ENCODE measurements at places on chromosomes 6 and 20. TPM values are rescaled to one million over a fixed set of nuclear protein-coding genes. Genes with fewer than 3 reads are reported as not detected.
A peak's percentile ranks its signal among the peaks of the same experiment; 100 is the strongest.

DNA sequence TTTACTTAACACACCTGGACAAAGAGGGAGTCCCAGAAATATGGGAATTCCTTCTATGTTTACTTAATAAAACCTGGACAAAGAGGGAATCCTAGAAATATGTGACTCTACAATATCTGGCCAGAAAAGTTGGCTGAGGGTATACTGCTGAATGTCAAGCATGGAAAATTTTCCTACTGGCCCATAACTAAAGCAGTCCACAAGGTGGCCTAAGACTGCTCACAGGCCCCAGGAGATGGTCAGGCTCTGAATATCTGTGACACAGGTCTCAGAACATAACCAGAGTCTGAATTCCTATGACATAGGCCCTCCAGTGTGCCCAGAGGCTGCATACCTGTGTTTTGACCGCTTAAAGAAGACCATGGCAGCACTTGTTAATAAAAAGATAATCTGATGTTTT, 578.2 kb upstream of the NRSN1 start:
- no peak for DNase-seq

DEFB114 gene
- total RNA-seq = not detected

GRCh38 chr6:146543211-146543939, at the start of gene RAB32:
RAB32 (plus strand) TSS chr6:146543833; CDS start chr6:146543872, 39 bp downstream.
- peak; percentile 76 for DNase-seq

GRCh38 chr20:5215672-5216304, 89.0 kb downstream of the CDS2 start:
- peak; percentile 7 for DNase-seq

GRCh38 chr6:22899426-22899825, 330.1 kb downstream of the HDGFL1 start:
- peak; percentile 64 for DNase-seq

C6orf163 gene
- total RNA-seq = not detected

VWA7 gene
- total RNA-seq = 8.5 TPM

DNA sequence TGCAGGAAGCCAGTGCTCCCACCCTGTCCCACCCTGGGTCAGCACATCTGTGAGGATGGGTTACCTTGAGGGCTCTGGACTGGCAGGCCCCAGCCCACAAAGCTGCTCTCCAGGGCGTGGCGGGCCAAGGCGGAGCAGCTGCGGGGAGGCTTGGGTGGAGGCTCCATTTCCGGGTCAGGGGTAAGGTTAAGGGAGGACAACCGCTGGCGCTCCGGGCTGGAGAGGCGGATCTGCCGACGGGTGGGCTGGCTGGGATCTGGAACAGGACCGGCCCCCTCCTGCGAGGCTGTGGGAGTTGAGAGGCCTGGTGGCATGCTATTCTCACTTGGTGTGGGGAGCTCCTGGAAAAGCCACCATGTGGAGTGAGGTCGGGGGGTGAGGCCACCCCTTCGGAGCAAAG, 5.5 kb downstream of the SMPD2 start:
- DNase-seq = no peak

DNA sequence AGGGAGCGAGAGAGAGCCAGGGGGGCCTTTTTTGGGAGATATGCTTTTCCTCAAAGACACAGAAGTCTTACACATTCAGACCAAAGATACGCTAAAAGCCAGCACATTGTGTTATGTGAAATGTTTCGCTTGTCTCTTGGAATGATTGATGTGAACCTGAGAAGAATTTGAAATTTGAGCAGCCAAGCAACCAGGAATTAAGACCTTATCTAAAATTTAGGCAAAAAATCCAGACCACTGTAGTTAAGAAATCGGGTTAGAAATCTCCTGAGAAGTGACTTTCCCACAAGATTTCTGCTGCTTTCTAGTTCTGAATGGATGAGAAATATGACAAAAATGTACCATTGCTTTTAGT, 223.2 kb upstream of the GMDS start:
- no peak for DNase-seq

EPB41L1 gene
- 20.3 TPM for total RNA-seq

- no peak for DNase-seq
Observed at GRCh38 chr20:5484926-5485325, 168.2 kb upstream of the PROKR2 start.

TRIM15 gene
- total RNA-seq = not detected

GRCh38 chr20:458776-459175, 3.6 kb downstream of the TBC1D20 start:
- no peak for DNase-seq

- DNase-seq = no peak
Observed at GRCh38 chr6:134795691-134796090, 154.2 kb downstream of the ALDH8A1 start.

C20orf173 gene
- total RNA-seq = not detected

- DNase-seq = peak; percentile 57
Observed at GRCh38 chr6:51099201-51099600, 280.5 kb downstream of the TFAP2B start.

VNN1 gene
- 2.2 TPM for total RNA-seq

DNA sequence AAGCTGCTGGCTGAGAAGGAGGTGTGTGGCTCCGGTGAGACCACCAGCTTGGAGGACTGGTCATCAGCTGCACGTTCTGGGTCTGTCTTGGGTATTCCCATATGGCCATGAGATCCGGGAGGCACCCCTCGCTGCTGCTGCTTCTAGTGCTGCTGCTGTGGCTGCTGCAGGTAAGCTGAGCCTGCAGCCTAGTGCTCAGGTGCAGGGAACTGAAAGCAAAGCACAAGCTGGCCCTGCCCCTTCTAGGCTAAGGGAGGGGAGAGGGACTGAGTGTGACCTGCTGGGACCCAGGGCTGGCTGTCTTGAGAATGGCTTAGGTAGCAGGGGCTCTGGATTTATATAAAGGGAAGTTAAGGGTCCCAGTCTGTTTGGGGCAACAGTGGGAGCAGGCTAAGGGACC, 403 bp downstream of the CDH26 start:
- DNase-seq = no peak

GRCh38 chr20:50672400-50673145, 18.8 kb downstream of the RIPOR3 start:
- no peak for DNase-seq

DNA sequence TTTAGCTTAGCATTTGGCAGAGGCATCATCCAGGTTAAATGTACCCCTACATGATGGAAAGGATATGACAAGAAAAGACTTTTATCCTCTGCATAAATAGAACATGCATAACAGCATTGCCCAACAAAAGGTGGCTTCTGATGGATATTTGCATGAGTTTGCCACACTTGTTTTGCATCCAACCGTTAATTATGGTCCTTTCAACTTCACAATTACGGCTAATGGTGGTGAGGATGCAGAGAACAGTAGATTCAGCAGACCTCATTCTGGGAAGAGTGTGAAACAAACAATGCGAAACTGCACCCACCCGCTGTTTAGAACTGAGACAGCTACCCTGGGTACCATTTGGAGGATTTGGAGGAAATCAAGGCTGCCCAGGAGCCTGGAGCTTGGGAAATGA, 690.9 kb upstream of the CHD6 start:
- no peak for DNase-seq

DNA sequence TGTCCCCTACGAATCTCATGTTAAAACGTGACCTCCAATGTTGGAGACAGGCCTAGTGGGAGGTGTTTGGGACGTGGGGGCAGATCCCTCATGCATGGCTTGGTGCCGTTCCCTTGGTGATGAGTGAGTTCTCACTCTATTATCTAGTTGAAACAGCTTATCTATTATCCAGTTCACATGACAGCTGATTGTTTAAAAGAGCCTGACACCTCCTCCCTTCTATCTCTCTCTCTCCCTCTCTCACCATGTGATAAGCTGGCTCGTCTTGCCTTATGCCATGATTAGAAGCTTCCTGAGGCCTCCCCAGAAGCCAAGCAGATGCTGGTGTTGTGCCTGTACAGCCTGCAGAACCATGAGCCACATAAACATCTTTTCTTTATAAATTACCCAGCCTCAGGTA, 32.9 kb upstream of the RIPK1 start:
- no peak for DNase-seq

DNA sequence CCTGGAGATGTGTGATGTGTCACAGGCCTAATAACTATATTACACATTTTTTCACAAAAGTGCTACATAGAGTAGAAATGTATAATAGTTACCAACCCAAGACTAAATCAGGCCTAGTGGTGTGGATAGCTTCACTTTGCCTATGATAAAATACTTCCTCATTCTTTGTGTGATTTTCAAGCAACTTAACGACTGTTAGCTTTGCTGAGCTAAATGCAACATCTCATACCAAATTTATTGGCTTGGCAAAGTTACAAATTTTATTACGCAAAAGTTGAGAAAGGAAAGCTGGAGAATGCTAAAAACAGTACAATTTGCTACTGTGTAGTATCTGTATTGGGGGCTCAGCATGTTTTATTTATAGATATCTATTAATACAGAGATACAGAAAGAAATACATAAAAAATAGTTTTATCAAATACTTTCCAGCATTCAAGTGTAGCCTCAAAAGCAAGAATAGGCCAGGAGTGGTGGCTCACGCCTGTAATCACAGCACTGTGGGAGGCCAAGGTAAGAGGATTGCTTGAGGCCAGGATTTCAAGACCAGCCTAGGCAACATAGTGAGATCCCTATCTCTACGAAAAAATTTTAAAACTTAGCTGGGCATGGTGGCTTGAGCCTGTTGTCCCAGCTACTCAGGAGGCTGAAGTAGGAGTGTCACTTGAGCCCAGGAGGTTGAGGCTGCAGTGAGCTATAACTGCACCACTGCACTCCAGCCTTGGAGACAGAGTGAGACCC, 3.6 kb upstream of the EDN1 start:
- DNase-seq = peak; percentile 67

GABRR1 gene
- total RNA-seq = not detected

DNA sequence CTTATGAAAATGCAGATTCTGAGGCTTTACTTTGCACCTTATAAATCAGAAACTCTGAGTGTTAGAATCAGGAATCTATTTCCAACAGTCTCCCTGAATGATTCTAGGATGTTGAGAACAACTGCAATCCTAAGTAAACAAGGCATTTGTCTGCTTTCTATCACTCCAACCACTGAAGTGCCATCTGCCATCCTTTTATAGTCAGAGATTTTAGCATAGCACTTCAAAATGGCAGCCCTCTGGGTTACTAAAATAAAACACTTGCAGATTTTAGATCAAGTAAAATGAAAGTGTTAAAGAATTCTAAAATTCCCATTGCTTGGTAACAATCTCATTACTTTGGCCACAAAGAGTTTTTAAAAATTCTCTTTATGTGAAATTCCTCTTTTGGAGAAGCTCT, 258.9 kb downstream of the CD109 start:
- DNase-seq = no peak

- DNase-seq = no peak
Observed at GRCh38 chr20:20894753-20895152, 182.3 kb upstream of the RALGAPA2 start.

DNA sequence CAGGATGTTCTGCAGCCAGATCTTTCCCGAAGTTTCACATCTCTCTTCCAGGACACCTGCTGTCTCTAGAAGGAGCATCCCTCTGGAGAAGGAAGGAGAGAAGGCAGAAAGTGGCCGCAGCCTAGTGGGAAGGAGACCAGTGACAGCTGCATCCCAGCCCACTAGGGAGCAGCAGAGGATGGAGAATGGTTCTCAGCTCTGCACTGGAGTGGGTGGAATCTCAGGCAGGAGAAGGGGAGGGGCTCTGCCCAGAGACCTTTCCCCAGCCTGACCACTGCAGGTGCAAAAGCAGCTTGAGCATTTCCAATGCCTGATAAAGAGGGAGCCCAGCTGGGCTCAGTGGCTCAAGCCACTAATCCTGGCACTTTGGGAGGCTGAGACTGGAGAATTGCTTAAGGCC, 32.3 kb downstream of the NCR2 start:
- peak; percentile 47 for DNase-seq

- DNase-seq = no peak
Observed at GRCh38 chr6:47434372-47435253, 43.0 kb upstream of the CD2AP start.

SLC16A10 gene
- 2.3 TPM for total RNA-seq

- no peak for DNase-seq
Observed at GRCh38 chr6:134447883-134448387, 130.0 kb upstream of the SGK1 start.

DNA sequence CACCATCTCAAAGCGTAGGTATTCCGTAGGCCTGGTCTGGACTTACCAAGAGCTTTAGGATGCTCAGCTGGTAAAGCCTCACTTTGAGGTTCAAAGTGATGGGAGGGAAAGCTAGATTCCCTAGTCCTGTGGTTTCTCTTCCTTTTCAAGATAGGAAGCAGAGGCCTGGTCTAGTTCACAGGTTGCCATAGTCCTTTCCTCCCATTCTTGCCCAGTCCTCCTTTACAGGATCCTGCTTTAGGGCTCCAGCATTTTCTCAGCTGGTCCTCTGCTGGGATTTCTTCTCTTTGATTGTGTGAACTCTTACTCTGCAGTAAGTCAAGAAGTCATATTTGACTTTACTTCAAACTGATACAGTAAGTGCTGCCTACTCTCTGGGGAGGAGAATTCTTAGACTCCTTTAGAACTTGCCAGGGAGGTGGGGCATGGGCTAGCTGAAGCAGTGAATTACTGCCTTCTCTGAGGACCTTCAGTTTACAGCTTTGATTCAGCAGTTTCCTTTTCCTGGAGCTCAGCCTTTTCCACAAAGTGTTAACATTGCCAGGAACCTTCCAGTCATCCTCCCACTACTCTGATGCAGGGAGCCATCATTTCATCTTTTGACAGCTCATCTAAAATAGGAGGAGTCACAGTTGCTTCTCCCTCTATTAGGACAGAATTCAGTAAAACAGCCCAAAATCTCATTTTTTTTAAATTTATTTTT, 42.8 kb upstream of the PLCG1 start:
- no peak for DNase-seq

MROH8 gene
- total RNA-seq = 1.2 TPM

CCN6 gene
- 5.4 TPM for total RNA-seq

GPR63 gene
- 1.2 TPM for total RNA-seq

KHDRBS2 gene
- not detected for total RNA-seq
